COR-L47 (cell line): ENCODE measurements at places on chromosomes 11 and 22.

DNA sequence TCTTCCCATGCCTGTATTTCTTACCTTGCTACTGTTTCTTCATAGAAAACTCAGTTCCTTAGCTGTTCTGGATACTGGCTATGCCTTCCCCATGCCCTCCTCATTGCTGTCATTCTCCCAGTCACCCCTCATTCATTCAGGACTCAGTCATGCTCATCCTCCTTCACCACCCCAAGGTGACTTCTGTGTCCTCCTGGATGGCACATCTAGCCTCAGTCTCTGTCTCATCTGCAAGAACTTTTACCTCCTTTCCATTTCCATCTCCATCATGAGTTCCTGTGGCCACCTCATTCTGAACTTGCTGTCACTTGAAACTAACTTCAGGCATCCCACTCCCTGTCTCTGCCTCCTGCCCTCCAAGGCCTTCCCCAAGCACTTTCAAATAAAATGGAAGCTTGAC is 42.3 kb downstream of the PANX1 start:
- DNase-seq = no peak

DNA sequence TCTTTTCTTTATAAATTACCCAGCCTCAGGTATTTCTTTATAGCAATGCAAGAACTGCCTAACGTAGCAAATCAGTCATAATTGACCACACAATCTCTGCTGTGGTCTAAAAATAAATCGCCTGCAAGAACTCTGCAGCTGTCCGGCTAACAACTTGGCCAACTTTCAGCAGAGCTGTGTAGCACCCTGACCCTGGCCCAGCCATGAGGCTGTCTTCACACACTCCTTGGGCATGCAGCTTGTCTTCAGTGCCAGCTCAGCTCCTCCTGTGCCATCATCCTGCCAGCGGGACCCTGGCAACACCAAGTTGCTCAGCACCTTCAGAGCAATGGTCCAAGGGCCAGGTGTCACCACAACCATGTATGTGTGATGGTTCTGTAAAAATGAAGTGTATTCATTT is 355.6 kb downstream of the OPCML start:
- no peak for DNase-seq

DNA sequence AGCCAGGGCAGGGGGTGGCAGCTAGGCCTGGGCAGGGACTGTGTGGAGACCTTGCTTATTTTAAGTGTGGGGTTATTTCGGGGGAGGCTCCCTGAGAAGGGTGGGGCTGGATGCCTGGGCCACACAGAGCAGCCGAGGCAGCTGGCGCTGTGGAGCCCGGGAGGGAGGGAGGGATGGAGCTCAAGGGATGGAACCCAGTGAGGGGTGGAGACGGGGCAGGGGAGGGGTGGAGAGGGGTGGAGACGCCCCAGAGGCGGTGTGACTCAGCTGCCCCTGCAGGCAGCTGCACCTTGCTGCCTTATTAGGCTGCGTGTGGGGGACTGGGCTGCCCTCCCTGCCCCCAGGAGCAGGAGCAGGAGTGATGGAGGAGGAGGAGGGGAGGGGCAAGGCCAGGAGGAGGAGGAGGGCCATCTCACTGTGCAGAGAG is 9.8 kb upstream of the TSSC4 start:
- DNase-seq = peak; percentile 69

DNA sequence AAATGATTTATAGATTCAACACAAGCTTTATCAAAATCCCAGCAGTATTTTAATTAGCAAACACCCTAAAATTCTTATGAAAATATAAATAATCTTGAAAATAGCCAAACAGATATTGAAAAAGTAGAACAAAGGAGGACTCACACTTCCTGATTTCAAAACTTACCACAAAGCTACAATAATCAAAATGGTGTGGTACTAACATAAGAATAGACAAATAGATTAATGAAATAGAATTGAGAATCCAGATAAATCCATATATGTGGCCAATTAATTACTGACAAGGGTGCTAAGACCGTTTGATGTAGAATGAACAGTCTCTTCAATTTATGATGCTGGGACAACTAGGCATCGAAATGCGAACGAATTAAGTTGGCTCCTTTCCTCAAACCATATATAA is 49.6 kb upstream of the TEAD1 start:
- DNase-seq = no peak

DNA sequence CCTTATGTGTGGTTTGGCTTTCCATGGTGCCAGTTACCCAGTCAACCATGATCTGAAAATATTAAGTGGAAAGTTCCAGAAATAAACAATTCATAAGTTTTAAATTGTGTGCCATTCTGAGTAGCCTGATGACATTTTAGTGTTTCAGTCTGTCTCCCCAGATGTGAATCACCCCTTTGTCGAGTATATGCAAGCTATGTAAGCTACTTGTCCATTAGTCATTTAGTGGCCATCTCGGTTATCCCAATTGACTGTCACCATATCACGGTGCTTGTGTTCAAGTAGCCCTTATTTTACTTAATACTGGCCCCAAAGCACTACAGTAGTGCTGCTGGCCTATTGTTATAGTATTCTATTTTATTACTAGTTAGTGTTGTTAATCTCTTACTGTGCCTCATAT is 44.9 kb downstream of the ATG16L2 start:
- no peak for DNase-seq

DNA sequence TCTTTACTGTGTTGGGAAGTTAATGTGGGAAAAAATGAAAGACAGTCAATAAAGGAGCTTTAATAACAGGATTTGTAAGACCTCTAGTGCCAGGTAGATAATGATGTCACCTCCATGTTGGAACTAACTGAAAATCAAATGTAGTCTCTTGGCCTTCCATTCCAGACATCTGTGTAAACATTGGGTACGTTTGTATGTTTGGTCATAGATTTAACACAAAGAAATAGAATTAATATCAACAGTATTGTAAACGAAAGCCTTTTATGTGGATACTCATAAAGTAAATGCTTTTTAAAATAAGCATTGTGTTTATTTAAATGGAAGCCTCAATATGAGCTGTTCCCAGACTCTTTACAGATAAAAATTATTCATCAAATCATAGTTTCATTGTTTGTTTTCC is 605.7 kb downstream of the METTL15 start:
- DNase-seq = peak; percentile 47

DNA sequence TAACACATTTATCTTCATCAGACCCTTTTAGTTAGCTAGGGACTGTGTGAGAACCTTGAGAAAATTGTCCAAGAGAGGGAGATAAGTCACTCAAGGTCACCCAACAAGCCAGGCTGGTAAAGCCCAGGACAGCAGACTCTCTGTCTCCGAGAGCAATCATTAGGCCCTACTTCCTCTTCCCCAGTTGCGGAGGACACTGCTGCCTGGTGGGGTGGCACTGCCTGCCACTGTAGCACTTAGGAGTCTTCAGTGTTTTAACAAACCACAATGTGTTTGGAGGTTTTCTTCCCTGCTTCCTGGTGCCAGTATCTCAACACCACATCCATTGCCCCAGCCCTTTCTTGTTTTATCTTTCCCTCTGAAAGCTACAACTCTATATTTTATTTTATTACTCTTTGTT is 132.1 kb upstream of the LDLRAD3 start:
- DNase-seq = no peak

DNA sequence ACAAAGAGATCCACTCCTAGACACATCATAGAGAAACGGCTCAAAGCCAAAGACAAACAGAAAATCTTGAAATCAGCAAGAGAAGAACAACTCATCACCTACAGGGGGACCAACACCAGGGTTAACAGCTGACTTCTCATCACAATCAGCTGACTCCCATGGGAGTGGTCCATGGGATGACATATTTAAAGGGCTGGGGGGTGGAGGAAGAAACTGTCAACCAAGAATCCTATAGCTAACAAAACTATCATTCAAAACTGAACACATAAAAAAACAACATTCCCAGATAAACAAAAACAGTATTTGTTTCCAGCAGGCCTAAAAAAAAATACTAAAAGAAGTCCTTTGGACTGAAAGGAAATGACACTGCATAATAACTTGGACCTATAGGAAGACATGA is 86.7 kb downstream of the APOL5 start:
- DNase-seq = no peak

DNA sequence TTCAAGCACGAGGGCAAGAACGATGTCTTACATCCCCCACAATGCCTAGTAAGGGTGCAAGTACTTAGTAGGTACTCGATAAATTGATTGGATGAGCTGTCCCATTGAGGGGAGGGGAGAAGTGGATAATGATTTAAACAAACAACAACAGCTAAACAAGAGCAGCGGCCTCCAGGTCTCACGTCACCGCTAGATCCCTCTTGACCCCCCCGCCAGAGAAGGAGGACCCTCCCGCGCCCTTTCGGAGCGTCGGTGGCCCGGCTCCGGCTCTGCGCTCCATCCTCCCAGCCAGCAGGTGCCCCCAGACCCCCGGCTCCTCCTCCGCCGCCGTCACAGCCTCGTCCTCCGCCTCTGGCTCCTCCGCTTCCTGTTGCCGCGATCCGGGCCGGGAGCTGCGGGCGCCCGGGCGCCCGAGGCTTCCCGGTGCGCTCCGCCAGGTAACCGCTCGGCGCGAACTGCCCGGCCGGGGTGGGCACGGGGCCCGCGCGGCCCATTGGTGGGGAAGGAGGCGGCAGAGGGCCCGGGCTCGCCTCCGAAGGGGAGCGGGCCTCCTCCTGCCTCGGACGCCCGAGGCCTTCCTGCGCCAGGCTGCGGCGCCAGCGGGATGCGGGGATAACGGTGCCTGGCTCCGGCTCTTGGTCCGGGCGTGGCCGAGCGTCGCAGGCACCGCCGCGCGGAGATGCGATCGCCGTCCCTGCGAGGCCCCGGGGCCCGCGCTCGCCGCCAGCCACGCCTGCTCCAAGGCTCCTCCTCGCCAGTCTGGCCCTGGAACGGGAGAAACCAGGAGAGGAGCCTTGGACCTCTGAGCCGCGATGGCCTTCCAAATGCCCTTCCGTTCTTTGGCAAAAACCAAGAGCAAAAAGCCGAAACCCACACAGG is at the start of gene TLCD5:
Gene TLCD5, plus strand, starts transcription at position 368 of the 879 bp plus-strand sequence. CDS start 2,143 bp downstream, outside the sequence.
- peak; percentile 80 for DNase-seq

- DNase-seq = peak; percentile 44
Observed at GRCh38 chr11:99277281-99277680, 256.5 kb downstream of the CNTN5 start.

- peak; percentile 72 for DNase-seq
Observed at GRCh38 chr11:60924110-60924905, at the start of gene TMEM132A. TMEM132A (plus strand) TSS chr11:60924460; CDS start chr11:60924634, 174 bp downstream.

DNA sequence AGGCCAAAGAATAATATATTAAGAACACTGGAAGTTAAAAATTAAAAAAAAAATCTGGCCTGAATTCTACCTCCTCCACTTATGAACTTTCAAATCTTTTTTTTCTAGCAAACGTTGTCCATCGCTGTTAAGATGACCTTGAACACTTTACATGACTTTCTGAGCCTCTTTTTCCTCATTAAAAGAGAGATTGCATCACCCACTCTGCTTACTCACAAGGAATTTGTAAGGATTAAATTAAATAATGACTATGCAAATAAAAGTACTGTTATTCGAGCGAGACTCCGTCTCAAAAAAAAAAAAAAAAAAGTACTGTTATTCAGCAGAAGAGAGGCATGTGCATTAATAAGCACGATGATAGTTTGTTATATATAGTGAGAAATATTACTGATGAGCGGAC is 285.1 kb upstream of the CCDC90B start:
- no peak for DNase-seq

DNA sequence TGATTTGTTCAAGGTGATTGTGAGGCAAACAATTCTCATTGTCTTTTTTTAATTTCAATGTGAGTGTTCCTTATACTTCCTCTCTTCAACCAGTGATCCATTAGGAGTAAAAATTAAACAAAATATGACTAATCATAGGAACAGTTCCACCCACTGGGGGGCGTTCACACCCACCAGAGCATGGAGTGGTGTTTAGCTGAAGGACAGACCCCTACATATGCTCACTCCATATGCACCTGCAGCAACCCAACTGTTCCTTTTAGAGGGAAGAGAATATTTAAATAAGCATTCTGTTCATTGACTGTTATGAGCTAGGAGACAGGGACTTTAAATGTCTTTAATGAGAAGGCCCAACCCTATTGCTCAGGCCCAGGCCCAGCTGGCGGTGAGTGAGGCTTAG is 78.7 kb upstream of the DRD2 start:
- DNase-seq = no peak

DNA sequence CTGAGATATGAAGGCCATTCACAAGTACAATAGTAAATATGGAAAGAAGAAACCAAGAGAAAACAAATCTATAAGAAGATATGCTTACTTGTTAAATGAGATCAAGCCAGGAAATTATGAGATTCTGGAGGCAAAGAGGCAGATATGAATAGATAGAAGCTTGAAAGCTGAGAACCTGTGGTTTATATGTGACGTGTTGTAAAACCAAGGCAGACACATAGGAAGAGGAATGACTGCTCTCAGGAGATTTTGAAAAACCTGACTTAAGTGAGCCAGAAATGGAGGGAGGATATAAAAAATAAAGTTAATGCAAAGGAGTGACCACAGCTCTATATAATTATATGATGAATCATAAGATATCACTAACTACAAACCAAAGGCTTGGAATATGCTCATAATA is 1160.5 kb upstream of the CNTN5 start:
- DNase-seq = no peak

DNA sequence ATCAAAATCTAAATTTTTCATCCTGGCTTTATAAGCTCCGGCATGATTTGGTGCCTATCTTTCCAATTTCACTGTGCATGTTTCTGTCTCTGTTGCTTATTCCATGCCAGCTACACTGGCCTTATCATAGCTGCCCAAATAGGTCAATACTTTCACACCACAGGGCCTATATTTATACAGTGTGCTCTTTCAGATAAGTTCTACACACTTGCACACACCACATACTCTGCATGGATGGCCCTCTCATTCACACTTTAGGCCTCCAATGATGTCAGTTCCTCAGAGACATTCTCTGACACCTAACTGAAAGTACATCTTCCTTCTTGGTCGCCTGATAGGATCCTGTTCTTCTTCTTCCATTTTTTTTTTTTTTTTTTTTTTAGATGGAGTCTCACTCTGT is 7.0 kb downstream of the ALG8 start:
- DNase-seq = no peak

- DNase-seq = no peak
Observed at GRCh38 chr11:102981324-102981910, 25.9 kb upstream of the MMP13 start.

DNA sequence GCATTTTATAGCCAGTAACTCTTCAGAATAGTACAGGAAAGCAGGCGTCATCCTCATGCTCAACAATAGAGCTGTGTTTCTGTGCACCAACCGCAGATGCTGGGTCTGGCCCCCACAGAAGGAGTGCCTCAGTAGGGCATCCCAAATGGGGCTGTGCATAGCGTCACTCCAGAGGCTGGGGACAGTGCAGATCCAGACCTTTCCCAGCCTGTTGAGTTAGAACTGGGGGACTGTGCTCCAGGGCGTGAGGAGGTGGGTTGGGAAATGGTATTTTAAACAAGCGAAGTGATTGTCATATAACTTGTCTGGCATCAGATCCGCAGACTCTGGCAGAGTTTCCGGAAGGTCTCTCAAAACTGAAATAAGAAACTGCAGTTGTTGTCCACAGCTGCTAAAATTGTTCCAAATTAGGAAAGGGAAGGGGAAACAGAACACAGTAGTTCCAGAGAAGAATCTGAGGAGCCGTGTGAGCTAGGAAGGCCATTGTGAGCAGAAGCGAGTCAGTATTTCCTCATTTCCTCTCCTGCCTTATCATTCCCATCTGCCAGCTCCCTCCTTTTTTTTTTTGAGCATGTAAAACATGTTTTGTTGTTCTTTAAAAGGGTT is 52.2 kb downstream of the JAM3 start:
- no peak for DNase-seq

GRCh38 chr11:73982990-73983740 is 522 bp upstream of the UCP2 start:
- DNase-seq = peak; percentile 98

- DNase-seq = no peak
Observed at GRCh38 chr11:83721263-83721662, 435.1 kb upstream of the CCDC90B start.

- DNase-seq = no peak
Observed at GRCh38 chr22:44793506-44794172, 41.3 kb downstream of the ARHGAP8 start.
